Activated CD4-positive, alpha-beta T cell treated with anti-CD3 and anti-CD28 coated beads for 24 hours (primary cell): ENCODE measurements at places on chromosomes 3 and 15.
A peak's percentile ranks its signal among the peaks of the same experiment; 100 is the strongest.

DNA sequence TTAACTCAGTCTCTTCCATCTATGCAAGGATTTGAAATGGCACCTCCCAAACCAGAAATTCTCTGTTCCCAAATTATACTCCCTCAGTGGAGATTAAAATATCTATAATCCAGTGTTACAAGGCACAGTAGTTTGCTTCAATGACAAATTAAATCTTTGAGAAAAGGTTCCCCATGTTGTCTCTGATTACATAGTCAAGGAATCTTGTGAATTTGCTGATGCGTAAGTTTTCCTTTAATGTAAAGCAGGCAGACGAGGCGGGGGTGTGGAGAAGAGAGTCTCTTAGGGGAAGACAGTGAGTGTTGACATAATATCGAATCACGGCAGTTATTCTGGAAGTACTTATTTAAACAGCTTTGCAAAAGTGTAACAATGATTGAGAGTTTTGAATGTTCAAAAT lies 236.4 kb upstream of the RARB start:
- no peak for DNase-seq

DNA sequence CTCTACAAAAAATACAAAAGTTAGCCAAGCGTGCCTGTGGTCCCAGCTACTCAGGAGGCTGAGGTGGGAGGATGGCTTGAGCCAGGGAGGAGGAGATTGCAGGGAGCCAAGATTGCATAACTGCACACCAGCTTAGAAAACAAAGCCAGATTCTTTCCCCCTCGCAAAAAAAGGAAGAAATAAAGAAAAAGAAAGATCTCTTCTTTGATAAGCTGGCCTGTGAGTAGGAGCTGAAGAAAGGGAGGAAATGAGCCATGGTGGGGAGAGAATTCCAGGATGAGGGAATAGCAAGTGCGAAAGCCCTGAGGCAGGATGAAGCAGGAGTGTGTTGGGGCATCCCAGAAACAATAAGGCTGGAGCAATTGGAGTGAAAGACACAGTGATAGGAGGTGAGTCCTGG lies 24.5 kb upstream of the TOP2B start:
- DNase-seq: no peak

- DNase-seq: no peak
Observed at GRCh38 chr3:18432752-18433151, 7.6 kb upstream of the SATB1 start.

DNA sequence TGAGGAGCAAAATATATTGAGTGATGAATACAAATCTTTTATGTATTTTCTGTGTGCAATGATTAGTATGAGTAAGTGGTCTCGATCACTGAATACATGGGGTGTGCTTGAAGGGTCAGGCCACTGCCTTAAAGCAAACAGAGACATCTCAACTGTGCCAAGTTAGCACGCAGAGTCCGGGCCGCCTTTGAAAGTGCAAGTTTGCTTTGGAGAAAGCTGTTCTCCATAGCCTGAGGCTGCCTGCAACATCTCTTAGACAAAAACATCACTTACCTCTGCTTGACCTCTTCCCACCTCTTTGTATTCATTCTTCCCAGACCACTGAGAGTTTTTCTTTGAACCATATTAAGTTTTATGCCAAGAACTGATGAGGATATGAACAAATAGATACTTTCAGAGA lies 267.0 kb downstream of the ZBTB20 start:
- DNase-seq: no peak

DNA sequence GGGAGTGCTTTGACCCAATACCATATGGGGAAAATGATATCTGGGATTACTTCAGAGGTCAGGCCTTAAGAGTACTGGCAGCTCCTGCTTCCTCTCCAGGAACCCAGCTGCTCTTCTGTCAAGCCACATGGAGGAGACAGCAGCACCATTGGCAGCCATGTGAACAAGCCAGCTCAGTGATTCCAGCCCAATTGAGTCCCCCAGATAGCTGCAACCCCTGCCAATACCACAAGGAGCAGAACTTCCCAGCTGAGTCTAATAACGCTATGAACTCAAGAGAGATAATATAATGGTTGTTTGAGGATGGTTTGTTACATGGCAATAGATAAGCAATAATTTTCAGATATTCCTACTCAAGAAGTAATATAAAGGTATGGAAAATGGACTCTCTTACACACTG lies 126.8 kb upstream of the CPNE4 start:
- no peak for DNase-seq

GRCh38 chr15:75171408-75171807 lies 30.3 kb upstream of the C15orf39 start:
- DNase-seq: no peak

- DNase-seq: no peak
Observed at GRCh38 chr3:87236093-87236492, 9.0 kb downstream of the CHMP2B start.

GRCh38 chr15:58484791-58485600 lies 53.2 kb downstream of the LIPC start:
- no peak for DNase-seq

DNA sequence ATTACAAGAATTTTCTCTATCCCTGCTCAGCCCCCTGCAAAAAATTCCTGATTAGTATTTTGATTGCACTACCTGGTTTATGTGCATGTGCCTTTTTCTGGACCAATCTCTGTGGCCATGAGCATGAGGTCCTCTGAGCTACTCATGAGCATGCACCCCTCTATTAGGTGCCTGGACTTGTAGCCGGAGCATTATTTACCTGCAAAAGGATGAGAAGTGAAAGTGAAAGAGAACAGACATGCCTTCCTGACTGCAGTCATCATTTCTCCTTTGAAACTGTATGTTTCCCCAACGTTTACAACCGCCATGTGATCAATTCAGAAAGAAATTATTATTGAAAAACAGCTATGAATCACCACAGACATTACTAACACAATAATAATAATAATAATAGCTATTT lies 1008.8 kb downstream of the ROBO2 start:
- DNase-seq: no peak

DNA sequence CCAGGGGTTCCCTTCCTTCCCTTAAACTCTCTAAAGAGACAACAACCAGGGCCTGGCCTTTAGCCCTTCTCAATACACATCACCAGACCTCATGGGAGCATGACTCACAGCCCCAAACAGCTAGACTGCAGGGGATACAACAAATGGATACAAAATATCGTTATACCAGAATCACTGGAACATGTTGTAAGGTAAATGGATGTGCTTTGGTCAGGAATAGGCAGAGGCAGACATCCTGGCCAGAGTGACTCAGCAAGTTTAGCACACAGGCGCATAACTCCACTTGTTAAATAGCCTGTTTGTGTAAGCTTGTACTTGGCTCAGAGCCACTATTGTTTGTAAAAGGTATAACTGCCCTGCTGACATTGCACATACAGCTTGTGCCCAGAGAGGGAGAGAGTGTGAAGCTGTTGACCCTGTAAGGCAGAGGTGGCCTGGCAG lies 18.3 kb downstream of the TMED3 start:
- no peak for DNase-seq

GRCh38 chr3:37556789-37557301 lies 304.8 kb upstream of the CTDSPL start:
- no peak for DNase-seq

DNA sequence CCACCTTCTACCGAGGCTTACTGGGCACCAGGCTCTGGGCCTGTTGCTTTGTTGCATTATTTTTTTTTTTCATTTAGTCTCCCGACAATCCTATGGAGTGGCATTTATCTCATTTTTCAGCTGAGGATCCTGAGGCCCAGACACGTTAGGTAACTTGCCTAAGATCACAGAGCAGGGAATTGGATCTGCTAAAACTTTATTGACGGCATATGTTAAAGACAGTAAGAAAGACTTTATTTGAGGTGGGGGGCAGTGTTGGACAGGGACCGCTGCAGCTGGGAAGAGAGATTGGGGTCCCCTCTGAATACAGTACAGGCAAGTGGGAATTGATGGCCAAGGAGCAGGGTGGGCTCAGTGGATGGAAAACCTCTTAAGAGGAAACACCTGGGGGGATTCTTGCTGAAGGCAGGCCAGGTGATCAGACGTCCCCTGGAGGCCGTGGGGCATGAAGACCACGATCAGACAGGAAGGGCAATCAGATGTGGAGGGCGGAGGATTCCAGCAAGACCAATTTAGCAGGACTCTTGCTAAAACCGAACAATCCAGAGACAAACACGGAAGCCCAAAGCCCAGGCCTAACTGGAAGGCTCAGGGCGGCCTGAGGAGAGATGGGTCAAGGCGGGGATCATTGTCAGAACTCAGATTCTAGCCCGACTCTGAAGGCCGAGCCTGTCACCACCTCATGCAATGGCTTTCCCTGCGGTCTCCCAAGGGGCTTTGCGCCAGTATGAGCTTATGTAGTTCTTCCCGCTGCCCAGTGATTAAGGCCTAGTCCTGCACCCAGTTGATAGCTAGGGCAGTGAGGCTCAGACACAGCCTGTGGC lies 53.7 kb downstream of the RGMA start:
- DNase-seq: no peak

- no peak for DNase-seq
Observed at GRCh38 chr3:88444251-88444650, 294.5 kb downstream of the C3orf38 start.

DNA sequence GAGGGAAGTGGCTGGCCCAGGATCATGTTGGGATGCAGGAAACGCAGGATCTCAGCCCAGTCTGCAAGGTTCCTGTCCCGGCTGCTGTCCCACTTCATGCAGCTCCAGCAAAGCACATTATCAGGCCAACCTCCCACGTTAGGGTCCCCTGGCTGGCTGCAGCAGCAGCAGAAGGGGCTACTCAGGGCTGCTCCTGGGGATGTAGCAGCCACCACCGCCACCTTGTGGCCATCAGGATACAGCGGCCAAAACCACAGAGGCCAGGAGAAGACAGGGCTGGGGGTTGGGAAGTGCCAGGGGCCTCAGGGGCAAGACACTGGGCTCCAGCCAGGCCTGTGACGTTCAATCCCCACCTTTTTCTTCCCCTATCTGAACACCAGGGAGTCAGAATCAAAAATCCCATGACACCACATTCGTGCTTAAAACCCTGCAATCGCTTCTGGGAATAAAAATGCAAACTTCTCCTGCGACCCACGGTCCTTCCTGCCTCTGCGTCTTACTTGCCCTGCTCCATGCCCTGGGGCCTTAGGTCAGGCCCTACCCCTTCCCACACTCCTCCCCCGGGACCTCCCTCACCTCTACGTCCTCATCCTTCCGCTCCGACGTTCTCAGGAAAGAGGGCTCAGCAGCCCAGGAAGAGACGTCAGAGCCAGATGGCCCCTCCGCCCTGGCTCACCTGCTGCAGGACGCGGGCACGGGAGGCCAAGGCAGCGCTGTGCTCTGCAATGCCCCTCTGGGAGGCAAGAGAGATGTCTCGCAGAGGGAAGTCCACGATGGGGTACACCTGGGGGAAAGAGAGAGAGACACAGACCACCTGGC lies 21.5 kb downstream of the SSUH2 start:
- no peak for DNase-seq

DNA sequence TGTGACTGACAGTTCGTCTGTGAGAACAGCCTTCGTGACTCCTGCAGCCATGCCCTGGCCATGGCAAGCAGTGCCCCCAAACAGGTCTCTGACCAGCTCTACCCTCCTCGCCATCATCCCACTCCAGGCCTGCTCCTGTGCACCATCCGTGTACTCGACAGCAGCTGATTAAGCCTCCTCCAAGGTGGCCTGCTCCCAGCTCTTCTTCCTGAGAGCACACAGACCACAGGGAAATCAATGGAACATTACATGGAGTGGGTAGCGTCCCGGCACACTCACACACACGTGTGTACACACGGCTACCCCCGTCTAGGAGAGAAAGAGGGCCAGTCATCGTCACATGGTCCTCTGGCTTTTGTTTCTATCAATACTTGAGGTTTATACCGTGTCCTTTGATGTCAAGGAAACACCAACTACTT lies 21.1 kb downstream of the ANXA2 start:
- DNase-seq: no peak

- DNase-seq: no peak
Observed at GRCh38 chr15:27418726-27419125, 447.7 kb downstream of the GABRG3 start.

DNA sequence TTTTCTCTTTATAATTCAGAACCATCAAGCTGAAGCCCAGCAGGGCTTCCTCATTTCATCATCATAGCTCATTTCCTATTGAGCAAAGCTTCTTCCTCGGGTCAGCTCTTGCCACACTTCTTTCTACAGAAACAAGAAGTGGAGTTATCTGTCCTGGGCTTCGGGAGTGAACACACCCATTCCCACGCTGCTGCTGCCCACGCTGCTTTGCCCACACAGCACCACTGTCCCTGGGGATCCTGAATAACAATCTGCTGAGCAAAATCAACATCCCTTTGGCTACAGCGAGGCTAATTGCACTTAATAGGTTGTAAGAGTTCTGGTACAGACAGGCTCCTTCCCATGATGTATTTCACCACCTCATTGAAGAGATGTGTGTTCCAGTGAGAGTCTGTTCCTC lies 23.7 kb downstream of the CEP19 start:
- no peak for DNase-seq

- DNase-seq: no peak
Observed at GRCh38 chr3:99625237-99625622, 13.2 kb upstream of the COL8A1 start.

GRCh38 chr3:46719044-46719565 lies 1.4 kb upstream of the PRSS50 start:
- no peak for DNase-seq

GRCh38 chr3:194870394-194871110 lies 184.9 kb downstream of the FAM43A start:
- DNase-seq: no peak

DNA sequence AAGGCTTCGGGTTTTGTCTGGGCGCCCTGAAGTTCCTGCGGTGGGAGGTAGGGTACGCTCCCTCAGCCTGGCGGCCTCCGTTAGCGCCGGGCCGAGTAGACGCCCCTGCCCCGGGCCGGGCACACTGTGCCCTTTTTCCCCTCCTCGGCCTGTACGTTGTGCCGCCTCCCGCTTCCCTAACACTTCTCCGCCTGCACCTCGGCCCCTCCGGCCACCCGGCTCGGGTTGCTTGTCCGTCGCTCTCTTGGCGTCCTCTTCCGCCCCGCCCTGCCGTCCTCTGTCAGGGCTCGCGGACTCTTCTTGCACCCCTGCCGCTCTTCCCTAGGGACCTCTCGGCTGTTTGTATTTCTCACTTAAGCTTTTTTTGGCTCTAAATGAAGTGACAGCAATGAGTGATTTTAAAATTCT lies 384 bp downstream of the KNL1 start:
- DNase-seq: no peak

GRCh38 chr3:42526616-42527367 lies 24.3 kb downstream of the VIPR1 start:
- peak; percentile 24 for DNase-seq

- DNase-seq: no peak
Observed at GRCh38 chr3:140816372-140817195, 125.1 kb upstream of the SLC25A36 start.

GRCh38 chr3:124976383-124976782 lies 41.8 kb upstream of the MUC13 start:
- no peak for DNase-seq
